ENCODE measurements at places on chromosomes 2 and 18. TPM values are rescaled to one million over a fixed set of nuclear protein-coding genes. Genes with fewer than 3 reads are reported as not detected.
A peak's percentile ranks its signal among the peaks of the same experiment; 100 is the strongest.

DNA sequence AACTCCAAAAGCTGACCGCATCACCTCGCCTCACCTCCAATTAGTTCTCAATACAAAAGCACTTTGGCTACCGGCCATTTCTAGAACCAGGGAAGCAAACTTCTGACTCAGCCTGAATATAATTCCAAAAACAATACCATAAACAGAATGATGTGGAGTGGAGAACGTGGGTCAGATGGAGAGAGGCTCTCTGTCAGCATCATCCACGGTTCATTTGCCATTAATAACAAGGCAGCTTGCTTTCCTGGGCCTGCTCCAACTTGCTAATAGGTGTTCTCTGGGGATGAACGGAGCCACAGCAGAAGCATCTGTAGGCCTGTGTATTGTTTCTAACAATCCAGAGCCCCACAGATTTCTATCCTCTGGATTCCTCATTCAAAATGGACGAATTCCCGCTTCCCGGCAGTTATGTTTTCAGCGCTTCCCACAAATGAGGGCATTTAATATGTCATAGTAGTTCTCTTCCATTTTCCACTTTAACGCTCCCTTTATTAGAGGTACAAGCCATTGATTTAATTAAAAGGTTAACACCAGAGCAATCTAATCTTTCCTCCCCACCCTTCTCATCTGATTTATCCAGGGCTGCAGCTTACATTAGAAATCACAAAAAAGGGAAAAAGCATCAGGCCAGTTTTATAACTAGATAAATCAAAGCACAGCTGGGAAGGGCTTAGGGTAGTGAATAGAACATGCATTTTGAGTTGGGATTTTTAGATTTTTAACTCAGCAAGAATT, 23.2 kb upstream of the CNTNAP5 start:
- DNase-seq = peak; percentile 57

GRCh38 chr18:69590150-69590549, 189.5 kb downstream of the DOK6 start:
- no peak for DNase-seq

- no peak for DNase-seq
Measured at GRCh38 chr2:119004602-119005001, 62.6 kb downstream of the MARCO start.

ZNF396 gene
- total RNA-seq = 1.5 TPM

DNA sequence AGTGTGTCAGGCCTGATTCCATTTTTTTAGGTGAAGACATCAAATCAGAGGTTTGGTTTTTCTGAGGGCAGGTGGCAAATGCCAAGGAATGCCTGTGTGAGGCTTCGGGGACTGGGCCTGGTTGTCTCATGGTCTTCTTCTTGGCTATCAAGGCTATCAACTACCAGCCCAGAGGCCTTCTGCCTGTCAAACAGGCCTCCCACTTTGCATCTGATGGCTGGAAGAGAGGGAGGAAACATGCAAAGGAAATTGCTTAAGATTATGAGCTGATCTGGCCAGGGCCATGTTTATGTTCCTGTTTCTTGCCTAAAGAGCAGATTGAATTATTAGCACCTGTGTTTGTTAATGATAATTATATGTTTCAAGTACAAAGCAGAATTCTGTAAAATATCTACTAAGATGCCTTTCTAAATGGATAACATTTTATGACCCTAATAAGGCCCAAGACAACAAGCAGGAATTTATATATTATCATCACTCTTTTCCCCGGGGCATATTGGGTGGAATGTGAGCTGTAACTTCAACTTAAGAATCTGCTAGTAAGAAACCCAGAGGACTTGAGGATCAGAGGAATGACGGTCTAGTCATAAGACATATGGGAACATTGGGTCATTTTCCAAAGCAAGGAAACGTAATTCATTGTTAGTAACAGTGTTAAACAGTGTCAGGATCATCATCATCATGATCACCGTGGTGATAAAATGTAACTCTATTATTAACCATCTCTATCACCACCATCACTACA, 123.2 kb downstream of the LYPD6B start:
- no peak for DNase-seq

DNA sequence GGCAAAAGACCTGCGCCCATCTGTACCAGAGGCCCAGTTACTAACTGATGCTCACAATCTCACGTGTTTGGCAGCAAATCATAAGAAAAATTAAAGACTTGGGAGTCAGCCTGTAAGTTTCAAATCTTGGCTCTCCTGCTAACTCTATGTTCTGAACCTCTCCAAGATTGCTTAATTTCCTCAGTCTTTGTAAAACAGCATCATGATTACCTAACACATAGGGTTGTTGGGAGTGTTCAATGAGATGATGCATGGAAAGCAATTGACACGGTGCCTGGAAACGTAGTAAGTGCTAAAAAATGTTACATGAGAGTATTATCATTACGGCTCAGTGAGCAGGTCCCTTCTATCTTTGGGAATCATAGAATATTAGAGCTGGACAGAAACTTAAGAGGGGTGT, 497.6 kb upstream of the TCF4 start:
- peak; percentile 81 for DNase-seq

MROH2A gene
- 2.5 TPM for total RNA-seq

REG1A gene
- total RNA-seq = not detected

DNA sequence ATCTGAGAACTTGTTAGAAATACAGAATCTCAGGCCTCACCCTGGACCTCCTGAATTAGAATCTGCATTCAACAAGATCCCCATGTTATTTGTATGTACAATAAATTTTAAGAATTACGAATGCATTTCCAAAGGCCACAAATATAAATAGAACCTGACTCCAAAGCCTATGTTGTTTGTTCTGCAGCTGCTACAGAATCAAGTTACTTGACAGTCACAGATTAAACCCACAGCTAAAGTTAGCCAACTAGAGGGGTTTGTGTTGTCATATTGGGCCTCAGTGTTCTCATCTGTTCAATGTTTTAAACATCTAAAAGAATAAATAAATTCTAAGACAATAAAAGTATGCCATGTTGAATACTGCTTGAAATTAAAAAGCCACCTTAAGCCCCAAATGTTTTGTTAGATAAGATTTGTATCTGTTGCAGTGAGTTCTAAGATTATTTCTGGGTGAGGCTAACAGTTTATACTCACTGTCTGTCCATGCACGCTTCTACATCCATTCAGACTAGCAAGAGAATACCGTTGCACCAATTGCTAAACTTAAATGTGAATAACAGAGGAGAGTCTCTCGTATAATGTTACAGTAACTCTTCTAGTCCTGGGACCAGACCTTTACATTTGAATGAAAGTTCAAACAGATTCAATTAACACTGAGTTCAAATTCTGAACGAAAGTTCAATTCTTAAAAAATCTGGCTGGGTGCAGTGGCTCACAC, 200.4 kb downstream of the MEMO1 start:
- DNase-seq = peak; percentile 50

DNA sequence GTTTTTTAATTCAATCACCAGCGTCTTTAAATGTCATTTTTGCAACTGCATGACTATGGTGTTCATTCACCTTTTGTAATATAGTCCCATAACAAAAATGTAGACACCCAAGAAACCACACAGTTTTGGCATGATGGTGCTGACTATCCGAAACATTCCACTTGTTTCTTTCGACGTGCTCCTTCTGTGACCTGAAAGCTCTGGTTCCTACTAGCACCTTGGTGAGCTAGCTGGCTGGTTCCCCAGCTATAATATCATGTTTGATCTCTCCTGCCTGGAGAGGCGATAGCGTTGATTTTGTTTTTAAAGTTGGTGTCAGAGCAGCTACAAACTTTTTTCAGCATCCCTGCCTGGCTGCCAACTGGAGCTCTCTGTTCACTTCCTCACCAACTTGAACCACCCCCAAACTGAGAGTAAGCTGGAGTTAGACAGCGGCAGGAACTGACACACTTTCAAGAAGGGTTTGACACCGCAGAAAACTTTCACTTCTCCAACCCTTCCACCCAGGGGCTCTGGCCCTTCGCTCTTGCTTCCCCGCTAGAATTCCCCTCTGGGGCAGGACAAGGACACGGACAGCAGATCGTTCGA, 1.1 kb downstream of the ATAD2B start:
- DNase-seq = peak; percentile 80

DNA sequence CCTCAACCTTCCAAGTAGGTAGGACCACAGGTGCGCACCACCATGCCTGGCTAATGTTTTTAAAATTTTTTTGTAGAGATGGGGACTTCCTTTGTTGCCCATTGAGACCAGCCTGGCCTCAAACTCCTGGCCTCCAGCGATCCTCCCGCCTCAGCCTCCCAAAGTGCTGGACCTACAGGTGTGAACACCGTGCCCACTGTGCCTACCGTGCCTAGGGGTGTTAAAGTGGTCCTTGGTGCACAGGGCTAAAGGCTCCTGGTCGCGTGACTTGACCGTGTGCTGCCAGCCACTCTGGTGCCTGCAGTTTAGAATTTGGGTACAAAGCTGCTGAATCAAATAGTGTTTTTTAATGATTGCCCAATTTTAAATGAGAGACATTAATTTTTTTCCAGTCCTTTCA, 51.0 kb upstream of the KCNG2 start:
- no peak for DNase-seq

DNA sequence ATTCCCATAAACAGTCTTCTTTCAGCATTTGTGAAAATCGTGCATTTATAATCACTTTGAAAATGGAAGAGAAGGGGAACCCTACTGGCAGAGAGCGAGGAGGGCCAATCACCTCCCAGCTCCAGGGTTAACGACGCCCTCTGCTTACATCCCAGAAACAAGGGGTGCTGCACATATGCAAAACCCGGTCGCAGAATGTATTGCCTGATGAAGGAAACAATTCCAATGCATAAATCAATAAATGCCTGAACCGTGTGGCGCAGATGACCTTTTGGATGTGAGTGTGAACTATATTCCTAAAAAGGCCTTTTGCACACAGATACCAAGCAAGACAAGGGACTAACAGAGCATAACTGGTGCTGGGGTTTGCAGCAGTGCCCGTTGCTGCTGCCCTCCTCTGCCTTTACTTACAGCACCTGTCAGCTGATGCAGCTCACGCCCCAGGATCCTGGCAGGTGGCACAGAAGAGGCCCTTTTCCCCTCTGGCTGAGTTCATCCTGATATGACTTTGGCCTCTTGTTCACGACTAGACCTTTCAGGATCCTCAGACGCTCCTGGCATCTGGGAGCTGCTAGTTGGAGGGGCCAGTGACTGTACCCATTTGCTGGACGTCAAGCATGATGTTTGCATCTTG, 67.8 kb downstream of the MYT1L start:
- no peak for DNase-seq

PLCL1 gene
- 31.2 TPM for total RNA-seq

DNA sequence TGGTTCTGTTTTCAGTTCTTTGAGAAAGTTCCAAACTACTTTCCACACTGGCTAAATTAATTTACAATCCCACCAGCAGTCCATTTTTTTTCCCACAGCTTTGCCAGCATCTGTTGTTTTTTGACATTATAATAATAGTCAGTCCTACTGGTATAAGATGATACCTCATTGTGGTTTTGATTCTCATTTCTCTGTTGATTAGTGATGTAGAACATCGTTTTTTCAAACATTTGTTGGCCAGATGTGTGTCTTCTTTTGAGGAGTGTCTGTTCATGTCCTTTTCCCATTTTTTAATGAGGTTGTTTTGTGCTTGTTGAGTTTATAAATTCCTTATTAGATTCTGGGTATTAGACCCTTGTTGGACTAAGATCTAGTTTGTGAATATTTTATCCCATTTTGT, 376.8 kb upstream of the NT5C1B start:
- no peak for DNase-seq

ZNF892 gene
- total RNA-seq = 11.7 TPM

DNA sequence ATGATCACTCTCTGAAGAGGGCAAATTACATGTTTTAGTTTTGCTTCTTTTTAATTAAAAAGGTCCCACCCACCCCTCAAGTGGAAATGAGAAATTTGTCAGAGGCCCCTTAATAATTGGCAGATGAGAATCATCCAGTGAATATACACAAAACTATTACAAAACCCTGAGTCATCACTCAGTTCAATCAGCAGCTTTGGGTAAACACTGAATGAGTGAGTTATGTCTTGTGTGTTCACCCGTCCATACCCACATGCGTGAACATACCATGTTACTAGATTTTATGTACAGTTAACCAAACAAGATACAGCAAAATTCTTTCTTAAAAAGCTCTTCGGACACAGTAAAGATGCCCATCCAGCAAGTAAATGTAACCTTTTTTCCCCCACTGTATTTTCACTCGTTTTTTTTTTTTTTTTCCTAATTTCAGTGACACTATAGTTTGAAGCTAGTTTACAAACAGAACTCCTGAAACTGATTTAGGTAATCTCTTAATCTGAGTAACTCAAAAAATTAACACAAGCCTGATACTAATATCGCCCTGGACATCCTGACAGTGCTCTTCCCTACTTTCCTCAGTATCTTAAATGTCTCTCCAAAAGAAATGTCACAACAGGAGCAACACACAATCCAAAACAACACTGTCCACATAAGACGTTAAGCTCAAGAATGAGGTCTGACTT, 1.4 kb downstream of the PSME4 start:
- peak; percentile 42 for DNase-seq

OTOS gene
- not detected for total RNA-seq

CHN1 gene
- total RNA-seq = 19.7 TPM

DNA sequence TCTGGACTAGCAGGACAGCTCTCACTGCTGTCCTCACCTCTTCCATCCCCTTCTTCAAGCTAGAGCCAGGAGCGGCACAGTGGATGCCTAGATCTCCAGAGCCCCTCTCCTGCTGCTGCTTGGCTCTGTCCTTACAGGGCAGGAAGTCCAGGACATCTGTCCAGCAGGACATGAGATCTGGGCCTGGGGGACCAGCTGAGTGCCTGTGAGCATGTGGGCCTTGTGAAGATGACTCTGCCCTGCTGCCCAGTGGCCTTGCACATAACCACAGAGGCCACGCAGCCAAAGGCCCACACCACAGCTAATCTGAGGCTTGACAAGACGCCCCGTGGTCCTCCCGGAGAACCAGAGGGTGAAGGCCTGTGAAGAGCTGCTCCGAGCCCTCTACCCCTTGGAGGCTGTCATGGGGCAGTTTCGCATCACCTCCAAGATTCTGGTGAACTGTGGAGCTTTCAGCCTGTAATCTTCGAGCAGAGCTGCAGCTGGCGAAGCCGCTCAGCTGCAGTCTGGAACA, 516.7 kb upstream of the HS6ST1 start:
- DNase-seq = no peak

GRCh38 chr2:235621736-235622135, 127.9 kb downstream of the AGAP1 start:
- no peak for DNase-seq

CREB1 gene
- total RNA-seq = 50.8 TPM

DNA sequence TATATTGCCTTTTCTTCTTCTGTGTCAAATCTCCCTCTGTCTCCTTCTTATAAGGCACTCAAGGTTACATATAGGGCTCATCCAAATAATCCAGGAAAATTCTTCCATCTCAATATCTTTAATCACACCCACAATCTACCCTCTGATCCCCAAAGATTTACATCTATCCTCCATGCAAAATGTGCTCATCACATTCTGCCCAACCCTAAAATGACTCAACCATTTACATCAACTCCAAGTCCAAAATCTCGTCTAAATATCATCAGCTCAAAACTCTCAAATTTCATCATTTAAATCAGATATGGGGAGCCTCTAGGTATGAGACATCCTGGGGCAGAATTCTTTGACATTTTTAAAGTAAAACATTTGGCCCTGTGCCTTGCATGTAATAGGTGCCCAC, 1349.8 kb downstream of the SUCLG1 start:
- DNase-seq = no peak
